ENCODE measurements at places on chromosomes 16 and 17. TPM values are rescaled to one million over a fixed set of nuclear protein-coding genes. Genes with fewer than 3 reads are reported as not detected.

DNA sequence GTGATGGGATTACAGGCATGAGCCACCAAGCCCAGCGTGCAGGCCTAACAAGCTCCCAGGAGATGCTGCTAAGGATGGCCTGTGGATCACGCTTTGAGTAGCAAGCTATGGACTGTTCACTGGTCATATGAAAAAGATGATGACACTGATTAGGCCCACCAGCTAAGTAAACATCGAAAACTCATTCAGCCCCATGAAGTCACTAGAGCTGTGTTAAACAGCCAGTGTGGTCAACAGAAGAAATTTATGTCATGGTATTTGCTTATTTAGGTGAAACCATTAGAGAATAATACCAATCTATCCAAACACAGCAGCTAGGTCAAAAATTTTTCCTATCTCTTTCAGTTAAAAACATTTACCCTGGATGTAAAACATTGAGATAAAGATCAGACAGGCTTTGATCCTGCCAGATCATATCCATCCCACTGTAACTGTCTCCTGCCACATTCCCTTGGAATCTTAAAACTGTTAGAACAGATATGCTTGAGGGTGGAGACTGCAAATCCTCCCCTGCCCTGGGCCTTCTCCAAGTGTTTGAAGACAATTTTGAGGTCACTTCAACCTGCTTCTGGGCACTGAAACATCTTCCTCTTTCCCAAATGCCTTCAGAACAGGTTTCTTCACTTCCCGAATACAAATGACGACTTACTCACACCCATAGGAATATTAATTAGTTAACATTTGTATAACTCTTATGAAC, 30.9 kb downstream of the HOXB1 start:
- no peak for DNase-seq

DNA sequence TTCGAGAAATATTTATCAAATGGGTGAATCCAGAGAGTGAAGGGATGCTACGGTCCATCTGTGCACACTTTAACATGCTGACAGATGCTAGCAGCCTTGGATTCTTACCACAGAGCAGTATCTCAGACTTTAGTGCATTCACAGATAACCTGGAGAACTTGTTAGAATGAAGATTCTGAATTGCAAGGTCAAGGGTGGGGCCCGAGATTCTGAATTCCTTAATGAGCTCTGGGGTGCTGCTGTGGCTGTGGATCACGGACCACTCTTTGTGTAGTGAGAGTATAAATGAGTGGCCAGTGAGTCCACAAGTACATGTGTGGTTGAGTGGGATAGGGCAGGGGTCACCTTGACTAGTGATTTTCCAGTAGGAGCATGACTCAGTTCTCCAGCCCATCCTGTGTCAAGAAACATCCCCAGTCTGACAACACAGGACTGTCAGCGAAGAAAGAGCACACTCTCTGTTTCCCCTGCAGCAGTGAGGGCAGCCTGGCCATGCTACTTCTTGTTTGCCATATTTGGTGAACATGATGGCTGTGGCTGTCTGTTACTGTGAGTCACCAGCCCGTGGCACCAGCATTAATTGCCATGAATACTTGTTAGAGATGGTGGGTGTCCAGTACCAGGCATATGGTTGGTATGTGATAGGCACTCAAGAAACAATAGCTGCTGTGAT, 13.0 kb upstream of the SALL1 start:
- DNase-seq: no peak

DNA sequence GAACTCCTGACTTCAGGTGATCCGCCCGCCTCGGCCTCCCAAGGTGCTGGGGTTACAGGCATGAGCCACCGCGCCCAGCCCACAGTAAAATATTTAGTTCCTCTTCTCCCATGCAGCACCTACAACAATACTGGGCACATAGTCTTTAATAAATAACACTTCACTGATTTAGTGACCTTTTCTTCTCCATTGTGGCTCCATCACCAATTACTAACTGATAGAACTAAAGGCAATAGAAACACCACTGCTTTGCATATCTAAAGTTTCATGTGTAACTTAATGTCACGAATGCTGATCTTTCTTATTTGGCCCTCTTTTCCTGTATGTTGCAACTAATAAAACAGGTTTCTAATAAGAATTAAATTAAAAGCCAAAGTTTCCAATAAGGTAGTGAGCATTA, 38.9 kb downstream of the TRIM37 start:
- no peak for DNase-seq

Gene SLC5A10
- total RNA-seq: not detected

Gene SLC6A2
- not detected for total RNA-seq

Gene CNGB1
- not detected for total RNA-seq

DNA sequence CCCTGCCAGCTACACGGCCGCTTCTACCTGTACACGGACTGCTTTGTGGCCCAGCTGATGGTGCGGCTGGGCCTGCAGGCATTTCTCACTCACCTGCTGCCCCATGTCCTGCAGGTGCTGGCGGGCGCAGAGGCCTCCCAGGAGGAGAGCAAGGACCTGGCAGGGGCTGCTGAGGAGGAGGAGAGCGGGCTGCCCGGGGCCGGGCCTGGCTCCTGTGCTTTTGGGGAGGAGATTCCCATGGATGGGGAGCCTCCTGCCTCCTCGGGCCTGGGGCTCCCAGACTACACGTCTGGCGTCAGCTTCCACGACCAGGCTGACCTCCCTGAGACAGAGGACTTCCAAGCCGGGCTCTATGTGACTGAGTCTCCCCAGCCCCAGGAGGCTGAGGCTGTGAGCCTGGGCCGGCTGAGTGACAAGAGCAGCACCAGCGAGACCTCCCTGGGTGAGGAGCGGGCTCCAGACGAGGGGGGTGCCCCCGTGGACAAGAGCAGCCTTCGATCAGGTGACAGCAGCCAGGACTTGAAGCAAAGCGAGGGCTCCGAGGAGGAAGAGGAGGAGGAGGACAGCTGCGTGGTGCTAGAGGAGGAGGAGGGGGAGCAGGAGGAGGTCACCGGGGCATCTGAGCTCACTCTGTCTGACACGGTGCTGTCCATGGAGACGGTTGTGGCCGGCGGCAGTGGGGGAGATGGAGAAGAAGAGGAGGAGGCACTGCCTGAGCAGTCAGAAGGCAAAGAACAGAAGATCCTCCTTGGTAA, 3.5 kb downstream of the WDR81 start:
- DNase-seq: no peak

GRCh38 chr17:57375040-57375769, 118.9 kb downstream of the MSI2 start:
- DNase-seq: no peak

Gene EVI2B
- total RNA-seq: under 0.01 TPM

Gene RABEP2
- total RNA-seq: 61.1 TPM
